ENCODE measurements at places on chromosomes 7 and 10.

DNA sequence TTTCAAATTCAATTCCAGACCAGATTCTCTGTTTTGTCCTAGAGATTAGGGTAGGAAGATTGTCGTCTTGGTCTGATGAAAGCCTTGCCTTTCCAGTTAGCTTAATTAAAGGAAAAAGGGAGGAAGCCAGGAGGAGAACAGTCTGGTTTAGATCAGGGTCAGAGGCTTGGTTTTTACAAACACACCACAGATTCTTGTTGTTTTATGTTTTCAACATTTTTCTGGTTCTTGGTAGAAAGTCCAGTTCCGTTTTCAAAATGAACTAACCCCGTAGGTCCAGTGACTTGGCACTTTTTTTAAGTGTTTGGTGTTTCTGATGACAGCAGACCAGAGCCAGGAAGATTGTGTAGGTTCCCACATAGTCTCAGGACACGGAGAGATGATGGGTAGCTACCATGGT, 167.1 kb upstream of the INHBA start:
- DNase-seq, result no peak

GRCh38 chr7:132394283-132395198, 181.7 kb downstream of the PLXNA4 start:
- no peak for DNase-seq

- DNase-seq, result no peak
Observed at GRCh38 chr10:29120216-29120615, 168.7 kb upstream of the LYZL1 start.

GRCh38 chr7:104933521-104933988, 80.5 kb upstream of the KMT2E start:
- no peak for DNase-seq

GRCh38 chr7:82319674-82320118, 123.9 kb downstream of the CACNA2D1 start:
- DNase-seq, result no peak

DNA sequence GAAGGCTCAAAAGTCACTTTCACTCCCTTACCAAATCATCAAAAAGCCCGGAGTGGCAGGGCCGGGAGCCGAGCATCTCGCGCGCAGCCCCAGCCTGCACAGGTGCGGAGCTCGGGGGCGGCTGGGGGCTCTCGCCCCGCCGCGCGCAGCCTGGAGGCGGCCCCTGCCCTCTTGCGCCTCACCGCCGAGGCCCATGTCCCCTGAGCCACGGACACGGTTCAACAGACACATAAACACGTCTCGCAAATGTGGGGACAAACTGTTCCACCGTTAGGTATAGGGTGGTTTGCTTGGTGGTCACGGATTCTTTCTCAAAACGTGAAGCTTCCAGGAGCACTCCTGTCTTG, 700 bp downstream of the GSAP start:
- DNase-seq, result no peak

GRCh38 chr10:42150428-42151061, 487.8 kb downstream of the ZNF33B start:
- no peak for DNase-seq

GRCh38 chr10:35422228-35422627, 85.9 kb downstream of the CCNY start:
- no peak for DNase-seq

DNA sequence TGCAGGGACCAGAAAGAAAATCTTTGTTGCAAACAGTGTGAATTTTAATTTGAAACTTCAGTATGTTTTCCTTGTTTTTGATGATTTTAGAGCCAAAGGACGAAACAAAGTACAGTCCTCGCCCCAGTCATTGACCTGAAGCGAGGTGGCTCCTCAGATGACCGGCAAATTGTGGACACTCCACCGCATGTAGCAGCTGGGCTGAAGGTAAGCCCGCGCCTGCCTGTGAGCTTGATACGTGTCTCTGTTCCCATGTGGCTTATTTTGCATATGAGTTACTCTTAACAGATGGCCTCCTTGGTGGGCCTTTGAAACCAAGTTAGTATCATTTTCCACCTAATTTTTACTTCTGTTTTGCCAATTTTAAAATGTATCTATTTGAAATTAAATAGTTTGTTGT, 12.3 kb downstream of the RBM17 start:
- no peak for DNase-seq

GRCh38 chr10:21334891-21335696, 190.4 kb downstream of the SKIDA1 start:
- no peak for DNase-seq

DNA sequence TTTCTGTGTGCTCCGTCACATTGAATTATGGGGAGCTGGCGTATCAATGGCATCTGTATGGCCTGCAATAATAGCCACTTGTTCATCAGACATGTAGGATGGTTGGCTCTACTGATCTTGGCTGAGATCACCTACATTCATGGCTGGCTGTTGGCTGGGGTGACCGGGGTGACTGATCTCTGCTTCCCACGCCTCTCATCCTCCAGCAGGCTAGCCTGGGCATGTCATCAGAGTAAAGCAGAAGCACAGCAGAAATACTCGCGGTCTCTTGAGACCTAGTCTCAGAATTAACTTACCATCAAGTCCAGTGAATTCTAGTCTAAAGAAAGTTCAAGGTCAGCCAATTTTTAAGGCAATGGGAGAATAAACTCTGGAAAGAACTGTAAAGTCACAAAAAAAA, 257.7 kb upstream of the GLI3 start:
- DNase-seq, result no peak

DNA sequence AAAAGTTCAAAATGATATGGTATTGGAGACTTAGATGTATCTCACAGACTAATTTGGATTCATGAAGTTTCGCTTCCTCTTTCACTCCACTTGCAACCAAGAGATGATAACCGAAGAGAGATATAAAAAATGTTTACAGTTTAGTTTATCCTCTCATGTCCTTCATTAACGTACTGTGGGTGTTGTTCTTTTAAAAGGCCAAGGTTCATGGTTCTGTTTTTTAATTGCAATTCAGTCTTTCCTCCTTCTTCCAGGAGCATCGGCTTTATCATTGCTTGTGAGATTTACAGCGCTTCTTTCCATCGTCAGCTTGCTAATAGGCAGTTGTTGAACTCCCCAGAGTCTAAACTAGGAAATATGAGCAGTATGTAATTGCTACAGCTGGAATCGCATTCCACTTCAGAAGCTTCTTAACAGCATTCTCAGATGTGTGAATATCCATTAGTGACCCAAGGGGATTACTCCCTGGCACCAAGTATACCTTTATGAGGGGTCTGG, 75.9 kb upstream of the HGF start:
- DNase-seq, result no peak

DNA sequence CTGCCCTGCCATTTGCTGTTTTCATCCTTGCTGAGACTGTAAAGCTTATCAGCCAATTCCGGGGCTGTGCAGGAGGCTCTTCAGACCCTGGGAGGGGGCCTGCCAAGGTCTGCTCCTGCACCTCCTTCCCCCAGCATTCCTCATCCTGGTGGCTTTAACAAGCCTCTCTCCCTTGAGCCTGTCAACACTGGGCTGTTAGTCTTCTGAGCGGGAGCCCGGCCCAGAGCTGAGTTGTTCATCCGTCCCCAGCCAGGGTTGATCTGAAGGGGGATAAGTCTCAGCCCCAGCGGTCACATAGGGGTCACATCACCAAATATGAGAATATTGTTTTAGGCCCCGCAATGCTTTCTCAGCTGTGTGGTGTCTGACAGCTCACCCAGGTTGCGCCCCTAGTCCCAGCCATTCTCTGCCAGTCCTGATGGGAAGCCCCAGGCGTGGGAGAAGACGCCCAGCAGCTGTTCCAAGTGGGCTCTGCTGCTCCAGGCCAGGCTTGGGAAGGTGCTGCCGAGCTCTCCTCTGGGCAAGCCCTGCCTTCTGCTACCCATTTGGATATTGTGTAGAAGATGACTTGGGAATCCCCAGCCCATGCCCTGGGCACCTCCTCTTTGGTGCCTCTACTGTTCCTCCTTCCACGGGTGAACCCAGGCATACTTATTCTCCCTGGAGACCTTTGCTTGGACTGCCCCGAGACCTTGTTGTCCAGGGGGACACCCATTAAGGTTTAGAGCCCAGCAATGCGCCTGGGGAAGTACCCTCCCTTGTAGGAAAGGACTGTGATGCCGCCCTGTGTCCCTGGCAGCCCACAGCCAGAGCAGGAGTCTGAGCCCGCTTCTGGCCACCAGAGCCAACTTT, 23.5 kb upstream of the TRIM8 start:
- DNase-seq, result no peak

- no peak for DNase-seq
Observed at GRCh38 chr10:131949041-131949862, 32.5 kb downstream of the BNIP3 start.

DNA sequence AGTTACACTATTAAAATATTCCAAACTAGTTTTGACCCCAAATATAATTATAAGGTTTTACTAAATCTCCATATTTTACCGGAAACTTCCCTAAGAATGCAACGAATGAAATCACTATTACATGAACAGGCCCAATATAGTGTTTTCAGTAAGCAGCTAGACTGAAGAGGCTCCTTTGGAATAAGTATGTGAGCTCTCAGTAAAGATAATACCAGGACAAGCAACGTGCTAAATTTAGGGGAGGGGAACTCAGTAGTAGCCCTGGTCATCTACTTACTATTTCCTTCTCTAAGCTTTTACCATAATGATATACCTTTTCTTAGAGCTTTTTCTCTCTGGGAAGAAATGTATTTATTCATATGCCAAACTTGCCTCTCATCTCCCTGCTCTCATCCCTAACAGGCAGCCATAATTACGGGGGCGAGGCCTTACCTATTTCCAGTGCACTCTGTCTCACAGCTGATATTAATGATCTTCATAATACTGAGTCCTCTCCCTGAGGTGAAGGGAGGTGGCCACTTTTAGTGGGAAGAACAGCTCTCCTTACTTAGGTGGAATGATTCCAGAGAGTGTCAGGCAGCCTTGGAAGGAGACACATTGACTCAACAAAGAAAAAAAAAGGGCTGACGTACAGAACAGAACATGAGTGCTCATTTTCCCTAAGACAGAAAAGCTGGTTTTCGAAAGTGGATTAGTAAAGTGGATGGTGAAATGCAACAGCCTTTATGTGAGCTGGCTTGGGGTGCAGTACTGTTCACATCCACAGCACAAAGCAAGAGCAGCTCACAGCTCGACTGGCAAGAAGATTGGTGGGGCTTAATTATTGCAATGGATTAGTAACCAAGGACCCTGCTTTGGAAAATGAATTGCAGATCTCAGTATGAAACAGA, 165.4 kb downstream of the GLI3 start:
- no peak for DNase-seq

GRCh38 chr7:81598951-81599350, 170.9 kb downstream of the HGF start:
- no peak for DNase-seq

GRCh38 chr10:127298381-127298780, 102.0 kb upstream of the INSYN2A start:
- no peak for DNase-seq

DNA sequence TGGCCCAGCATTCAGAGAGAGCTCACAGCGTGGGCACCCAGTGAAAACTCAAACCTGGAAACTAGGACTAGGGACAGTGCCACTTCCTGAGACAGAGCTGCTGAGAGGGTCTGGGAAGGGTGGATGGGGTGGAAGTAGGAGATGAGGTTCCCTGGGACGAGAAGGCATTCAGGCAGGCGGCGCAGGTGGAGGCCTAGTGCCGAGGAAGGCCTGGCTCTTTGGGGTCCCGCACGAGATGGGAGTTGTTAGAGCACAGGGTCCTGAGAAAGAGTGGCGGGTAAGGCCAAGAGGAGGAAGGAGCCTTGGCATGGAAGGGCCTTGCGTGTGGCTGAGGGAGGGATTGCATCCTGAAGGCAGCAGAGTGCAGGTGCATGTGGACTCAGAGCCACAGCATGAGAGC, 129.8 kb upstream of the SH2B2 start:
- no peak for DNase-seq

GRCh38 chr10:71799112-71799511, 25.8 kb upstream of the VSIR start:
- no peak for DNase-seq

DNA sequence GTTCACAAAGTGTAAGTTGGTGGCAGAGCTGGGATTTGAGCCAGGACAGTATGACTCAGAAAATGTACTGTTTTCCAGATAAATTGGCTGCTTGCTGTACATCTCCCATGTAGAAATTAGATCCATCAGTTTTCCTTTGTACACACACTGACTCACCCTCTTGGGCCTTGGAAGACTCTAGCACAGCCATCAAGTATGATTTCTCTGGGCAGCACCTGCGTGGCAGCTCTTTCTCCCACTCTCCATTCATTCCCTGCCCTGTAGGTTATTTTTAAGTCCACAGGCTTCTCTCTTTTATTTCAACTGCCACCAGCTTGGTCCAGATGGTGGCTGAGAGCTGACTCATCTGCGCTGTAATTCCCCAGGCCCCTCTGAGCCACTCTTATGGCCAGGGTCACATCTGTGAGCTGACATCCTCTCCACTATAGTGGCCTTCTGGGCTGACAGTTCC, 28.3 kb upstream of the SDK1 start:
- DNase-seq, result no peak

DNA sequence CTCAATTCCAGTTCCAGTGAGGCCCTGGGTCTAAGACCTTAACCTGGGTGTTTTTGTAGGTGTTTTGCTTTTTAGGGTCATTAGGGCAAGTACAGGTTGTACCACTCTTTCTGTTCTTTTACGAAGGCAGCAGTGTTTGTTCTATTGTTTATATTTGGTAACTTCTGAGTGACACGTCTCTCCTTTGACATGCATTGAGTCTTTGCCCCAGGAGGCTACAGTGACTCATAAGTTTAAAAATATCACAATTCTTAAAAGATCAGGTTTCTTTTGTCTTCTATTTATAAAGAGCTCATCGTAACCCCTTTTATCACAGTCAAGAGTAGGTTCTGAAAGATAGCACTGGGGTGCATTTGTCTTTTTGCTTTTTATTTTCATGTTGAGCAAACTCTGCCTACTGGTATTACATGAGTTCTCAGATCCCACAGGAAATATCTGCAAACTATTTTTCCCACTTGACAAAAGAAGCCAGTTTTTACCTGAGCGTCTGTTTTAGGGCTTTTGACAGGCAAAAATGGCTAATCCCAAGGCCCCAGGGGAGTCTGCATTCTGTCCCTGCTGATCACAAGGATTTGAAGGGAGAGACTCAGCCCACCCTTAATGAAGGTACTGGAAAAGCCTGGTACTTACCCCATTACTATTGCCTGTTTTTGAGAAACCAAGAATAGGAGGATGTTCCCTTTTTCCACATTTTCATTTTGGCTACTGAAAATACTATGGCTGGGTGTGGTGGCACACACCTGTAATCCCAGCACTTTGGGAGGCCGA, 7.9 kb downstream of the NUDT13 start:
- no peak for DNase-seq

- no peak for DNase-seq
Observed at GRCh38 chr7:77753173-77753572, 45.1 kb downstream of the TMEM60 start.
